ENCODE measurements at places on chromosomes 7 and 10.
A peak's percentile ranks its signal among the peaks of the same experiment; 100 is the strongest.

DNA sequence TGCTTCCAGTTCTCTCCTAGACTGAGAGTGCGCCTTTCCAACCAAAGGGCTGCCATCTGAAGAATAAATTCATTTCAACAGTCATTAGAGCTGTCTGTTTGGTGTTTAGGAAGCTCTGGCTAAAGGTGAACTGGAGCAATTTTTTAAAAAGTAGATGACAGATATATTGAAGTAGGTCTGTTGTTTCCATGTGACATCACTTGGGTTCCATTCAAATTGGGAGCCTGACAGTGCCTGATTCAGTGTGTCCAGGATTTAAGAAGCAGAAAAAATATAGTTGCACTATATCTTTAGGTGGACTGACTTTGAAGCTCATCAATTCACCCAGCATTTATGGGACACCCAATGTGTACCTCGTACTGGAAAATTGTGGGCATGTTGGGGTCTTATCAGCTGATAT lies 367.7 kb downstream of the BBS9 start:
- no peak for DNase-seq

GRCh38 chr7:19333706-19334105 lies 188.5 kb upstream of the FERD3L start:
- no peak for DNase-seq

GRCh38 chr7:98647326-98647725 lies 30.2 kb downstream of the NPTX2 start:
- DNase-seq = no peak

DNA sequence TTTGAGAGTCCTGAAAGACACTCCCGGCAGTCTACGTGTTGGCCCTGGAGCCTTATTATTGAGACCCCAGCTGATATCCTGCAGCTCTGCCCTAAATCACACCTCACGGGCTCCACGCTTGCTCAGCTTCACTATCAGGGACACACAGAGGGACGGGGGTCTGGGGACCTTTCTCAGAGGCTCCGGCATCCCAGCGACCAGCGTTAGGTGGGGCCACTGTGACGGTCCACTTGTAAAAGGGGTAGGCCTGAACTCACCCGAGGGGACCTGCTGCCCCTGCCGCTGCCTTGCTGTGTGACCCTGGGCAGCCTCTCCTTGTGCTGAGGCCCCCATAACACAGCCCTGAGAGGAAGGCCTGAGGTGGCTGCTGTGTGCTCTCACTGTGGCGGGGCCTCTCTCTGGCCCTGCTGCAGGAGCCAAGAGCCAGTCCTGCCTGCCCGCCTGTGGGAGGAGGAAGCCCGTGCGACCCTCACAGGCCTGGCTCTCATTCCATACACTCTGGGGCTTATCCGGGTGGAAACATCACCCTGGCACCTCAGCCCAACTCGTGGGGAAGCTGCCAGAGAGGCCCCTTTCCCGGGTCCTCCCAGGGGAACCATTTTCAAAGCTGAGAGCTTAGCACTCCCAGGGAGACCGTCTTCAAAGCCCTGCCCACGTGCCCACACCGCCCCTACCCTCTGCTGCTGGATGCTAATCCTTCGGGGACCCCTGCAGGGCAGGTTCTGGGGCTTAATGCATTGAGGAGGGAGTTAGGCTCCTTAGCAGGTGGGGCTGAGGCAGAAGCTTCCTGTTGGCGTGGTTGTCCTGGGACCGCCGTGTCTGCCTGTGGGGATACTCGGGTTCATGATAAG lies 21.7 kb downstream of the AQP1 start:
- no peak for DNase-seq

DNA sequence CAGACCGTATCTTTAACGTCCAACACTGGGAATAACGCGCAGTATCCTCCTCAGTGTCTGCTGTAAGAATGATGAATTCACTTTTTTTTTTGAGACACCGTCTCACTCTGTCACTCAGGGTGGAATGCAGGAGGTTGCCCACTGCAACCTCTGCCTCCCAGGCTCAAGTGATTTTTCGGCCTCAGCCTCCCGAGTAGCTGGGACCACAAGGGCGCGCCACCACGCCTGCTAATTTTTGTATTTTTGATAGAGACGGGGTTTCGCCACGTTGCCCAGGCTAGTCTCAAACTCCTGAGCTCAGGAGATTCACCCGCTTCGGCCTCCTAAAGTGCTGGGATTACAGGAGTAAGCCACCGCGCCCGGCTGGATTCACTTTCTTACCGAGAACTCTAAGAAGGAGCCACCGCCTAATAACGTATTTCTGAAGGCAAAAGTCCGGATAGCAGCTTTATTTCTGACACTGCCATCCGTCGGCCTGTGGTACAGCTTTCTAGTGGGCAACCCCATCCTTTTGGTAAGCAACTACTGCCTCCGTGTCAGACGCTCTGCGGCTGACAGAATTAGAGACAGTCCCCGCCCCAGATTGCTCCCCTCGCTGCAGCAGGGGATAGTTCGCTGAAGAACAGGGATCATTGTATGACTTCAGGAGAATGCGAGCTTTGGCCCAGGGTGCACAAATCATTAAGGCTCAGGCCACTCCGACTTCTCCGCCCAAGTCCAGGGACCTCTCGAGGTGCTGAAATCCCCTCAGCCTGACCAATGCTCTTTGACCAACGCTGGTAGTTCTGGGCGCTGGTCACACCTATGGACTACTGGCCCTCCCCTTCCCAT lies 662 bp downstream of the POLR3A start:
- no peak for DNase-seq

DNA sequence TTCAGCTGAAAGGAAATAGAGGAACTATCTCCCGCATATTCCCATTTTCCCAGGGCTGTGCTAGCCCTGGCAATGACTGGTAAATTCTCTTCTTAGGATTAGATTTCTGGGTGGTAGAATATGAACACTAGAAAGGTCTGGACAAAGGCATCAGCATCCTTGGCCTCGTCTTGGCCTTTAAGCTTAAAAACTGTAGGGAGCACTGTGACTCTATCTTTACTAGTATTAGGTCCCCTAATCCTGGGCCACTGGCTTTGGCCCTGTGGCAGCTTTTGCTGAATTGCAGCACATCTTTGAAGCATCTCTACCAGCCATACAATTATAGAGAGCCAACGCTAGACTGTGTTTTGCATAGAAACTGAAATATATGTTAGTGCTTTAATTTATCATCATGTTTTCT lies 41.5 kb upstream of the EBLN1 start:
- no peak for DNase-seq

DNA sequence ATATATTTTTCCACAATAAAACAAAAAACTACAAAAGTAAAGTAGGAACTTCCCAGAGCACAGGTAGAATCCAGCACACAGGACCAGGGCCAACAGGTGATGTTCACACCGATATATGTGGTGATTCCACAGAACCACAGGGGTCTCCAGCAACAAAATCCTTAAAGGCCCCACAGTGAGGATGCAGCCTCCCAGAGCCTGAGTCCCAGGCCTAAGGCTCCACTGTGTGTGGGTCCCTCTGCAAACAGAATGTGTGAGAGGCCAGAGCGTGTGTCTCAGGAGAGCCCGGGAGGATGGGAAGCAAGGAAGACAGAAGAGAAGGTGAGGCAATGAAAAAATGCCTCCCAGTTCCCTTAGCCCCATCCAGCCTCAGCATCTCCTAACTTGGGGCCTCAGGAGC lies 173.9 kb downstream of the GRID1 start:
- DNase-seq = no peak

- peak; percentile 88 for DNase-seq
These were observed 34.0 kb downstream of the TMEM270 start for GRCh38 chr7:73894733-73895551.

- DNase-seq = no peak
These were observed 62.4 kb downstream of the HIF1AN start for GRCh38 chr10:100598166-100598565.

DNA sequence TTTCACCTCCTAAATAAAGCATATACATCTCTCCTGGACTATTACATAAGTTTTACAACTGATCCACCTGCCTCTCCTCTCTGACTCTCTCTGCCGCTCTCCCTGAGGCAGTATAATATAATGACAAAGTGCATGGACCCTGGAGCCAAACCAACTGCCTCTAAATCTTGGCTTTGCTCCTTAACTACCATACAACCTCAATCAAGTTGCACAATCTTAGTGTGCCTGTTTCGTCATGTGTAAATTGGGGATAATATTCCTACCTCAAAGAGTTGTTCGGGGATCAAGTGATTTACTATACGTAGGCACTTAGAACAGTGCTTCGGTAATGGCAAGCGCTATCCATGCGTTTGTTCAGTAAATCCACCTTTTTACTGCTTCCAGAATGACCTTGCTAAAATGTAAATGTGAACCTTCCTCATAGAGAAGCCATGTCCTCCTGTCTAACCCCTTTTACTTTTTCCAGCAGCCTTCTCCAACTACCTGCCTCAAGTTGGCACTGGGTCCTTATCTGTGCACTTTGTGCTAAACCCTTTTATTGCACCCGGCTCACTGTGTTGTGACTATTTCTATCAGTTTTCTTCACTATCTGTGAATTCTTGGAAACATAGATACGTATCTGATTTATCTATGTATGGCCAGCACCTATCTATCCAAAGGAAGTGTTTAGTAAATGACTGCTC lies 30.6 kb upstream of the DLD start:
- no peak for DNase-seq

DNA sequence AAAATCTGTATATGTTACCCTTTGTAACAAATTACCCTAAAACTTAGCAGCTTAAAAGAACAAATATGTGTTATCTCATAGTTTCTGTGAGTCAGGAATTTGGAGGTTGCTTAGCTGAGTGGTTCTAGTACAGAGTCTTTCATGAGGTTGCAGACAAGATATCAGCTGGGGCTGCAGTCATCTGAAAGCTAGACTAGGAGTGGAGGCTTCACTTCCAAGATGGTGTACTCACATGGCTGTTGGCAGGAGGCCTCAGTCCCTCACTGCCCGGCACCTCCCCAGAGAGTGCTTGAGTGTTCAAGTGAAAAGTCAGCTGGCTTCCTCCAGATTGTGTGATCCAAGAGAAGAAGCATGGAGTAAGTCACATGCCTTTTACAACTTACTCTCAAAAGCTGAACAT lies 16.9 kb upstream of the GGCT start:
- DNase-seq = peak; percentile 14

GRCh38 chr7:16589881-16590280 lies 55.7 kb downstream of the ANKMY2 start:
- DNase-seq = no peak

DNA sequence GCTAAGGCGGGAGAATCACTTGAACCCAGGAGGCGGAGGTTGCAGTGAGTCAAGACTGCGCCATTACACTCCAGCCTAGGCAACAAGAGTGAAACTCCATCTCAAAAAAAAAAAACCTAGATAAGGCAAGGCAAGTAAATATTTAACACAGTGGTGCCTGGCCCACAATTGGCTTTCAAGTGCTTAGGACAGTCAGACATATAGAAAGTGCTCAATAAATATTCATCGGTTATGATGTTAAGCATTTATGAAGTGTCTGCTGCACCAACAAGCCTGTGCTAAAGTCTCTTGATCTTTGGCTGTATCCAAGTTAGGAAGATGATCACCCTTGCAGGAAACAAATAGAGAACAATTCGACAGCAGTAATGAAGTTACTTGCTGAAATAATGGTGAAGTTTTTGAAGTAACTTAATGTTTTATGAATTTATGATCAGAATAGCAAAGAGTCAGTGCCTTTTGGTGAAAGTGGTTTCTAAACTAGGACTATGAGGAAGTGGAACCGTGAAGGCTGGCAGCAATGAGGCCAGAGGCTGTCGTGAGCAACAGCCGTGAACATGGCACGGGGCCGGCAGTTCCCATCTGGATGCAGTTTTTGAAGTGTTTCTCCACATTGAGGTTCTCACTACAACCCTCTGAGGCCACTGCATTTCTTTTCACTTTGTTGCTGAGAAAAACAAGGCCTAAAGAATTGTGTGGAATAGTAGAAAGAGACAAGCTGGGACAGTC lies 48.1 kb upstream of the GATA3 start:
- no peak for DNase-seq

DNA sequence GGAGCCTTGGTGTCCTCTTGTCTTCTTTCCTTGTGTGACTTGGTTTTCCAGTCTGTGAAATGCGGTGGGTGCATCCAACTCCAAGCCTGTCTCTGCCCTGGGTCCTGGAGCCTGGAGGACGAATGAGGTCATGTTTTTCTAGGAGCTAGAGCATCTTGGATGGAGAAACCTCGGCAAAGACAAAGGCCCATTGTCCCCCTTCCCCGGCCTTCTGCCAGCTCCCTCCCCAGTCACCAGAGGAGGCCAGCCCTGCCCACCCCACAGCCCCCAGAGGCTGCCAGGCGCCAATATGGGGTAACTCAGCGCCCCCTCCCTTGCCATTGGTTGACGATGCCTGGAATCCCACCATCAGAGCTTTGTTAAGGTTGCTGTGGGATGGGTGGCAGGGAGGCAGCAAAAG lies 40.4 kb downstream of the KCTD7 start:
- no peak for DNase-seq

GRCh38 chr10:3943695-3944257 lies 158.8 kb upstream of the KLF6 start:
- DNase-seq = no peak

DNA sequence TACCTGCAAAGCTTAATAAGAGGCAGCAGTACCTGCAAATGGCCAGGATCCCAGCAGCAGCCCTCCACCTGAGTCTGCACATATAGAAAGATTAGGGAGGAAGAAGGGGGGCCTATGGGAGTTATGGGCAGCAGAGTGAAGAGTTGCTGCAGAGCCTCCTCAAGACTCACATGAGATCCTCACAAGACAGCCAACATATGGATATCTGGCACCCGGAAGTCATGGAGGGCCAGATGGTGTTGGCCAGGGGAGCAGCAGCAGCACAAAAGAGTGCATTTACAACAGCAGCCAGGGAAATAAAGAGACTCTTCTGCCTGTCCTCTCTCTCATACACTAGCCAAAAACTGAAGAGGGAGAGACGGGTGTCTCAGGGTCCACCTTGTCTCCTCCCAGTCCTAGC lies 4.0 kb upstream of the TAS2R40 start:
- no peak for DNase-seq

- DNase-seq = no peak
These were observed 1.3 kb downstream of the NAMPT start for GRCh38 chr7:106283501-106283830.

GRCh38 chr10:119652361-119652730 lies 1.2 kb downstream of the BAG3 start:
- DNase-seq = peak; percentile 20

GRCh38 chr7:38927751-38928150 lies 18.8 kb upstream of the VPS41 start:
- no peak for DNase-seq

DNA sequence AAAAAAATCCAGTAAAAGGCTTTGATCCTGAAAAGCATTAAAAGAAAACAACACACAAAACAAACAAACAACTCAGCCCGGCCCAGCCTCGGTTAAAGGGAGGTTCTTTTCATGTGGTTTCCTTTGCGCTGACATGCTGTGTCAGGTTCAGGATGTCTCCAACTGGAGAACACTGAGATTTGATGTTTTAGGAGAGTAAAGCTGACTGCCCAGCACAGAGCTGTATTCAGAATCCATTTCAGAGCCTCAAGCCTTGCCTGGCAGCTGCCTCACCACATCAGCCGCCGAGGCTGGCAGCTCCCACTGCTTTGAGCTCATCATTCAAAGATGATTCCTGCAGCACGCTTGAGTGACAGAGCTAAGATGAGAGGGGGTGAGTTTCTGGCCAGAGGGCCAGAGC lies 205.8 kb upstream of the LYZL1 start:
- no peak for DNase-seq

DNA sequence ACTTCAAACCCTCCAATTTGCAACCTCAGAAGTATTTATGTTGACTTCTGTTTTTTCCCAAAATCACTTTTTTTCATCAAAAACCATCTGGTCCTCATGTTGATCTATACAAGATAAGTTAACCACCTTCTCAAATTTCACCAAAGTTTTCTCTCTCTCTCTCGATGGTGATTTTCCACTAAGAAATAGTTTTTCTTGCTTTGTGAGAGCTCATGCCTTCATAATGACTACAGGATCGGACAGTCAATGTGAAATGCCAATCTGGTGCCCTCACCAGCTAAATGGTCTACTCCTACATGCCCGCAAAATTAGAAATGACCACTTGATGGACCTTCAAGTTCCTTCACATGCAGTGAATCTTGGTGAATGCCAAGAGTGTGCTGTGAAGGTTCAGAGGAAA lies 40.4 kb downstream of the CNNM1 start:
- DNase-seq = no peak
